MM.1S (cell line): ENCODE measurements at places on chromosomes 5 and 9.

DNA sequence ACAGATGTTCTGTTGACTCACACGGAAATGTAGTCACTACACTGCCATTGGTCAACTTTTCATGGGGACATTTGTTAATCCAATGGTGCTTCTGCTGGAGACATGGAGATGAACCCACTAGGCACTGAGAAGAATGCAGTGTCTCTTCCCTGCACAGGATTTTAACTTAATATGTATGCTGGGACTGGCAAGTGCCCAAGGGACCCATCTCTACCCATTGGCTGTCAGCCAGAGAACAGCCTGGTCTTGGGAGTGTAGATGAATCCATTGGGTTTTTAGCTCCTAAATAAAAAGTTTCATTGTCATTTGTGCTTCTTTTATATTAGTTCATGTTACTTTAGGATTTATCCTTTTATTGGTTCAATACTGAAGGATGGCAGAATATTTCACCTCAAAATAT lies 195.8 kb upstream of the CDH6 start:
- DNase-seq = no peak

DNA sequence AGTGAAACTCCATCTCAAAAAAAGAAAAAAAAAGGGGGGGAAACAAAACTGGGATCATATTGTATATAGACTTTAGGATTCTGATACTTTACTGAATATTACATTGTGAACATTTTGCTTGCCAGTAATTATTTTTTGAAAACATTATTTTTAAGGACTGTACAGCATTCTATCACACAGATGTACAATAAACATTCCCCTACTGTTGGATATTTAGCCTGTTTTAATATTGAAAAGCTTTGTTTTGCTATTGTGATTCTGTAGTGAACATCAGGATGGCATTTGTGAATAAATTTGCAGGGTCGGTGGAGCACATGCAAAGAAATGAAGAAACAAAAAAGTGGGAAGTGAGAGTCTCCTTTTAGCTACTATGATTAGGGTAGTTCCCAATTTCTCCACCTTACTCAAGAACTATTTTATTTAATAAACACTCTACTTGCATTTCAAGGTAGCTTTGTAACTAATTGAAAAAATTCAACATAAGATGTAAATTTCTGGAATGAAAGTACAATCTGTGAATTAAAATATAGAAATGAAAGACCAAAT lies 18.7 kb downstream of the RASGRF2 start:
- DNase-seq = no peak

DNA sequence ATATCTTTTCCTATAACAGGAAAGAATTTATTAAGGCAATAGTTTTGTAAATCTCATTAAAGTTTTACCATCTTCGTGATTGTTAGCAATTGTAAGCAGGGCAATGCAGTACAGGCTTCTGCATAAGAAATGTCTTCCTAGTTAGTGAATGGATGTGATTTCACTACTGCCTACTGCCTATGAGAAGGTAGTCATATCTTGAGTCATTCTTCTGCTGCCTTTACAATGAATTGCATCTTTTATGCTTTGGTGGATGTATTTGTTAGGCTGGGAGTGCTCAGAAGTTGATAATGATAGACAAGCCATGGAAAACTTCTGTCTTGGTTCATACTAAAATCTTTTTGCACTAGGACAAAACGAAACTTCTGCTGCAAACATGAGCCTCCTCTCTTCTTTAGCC lies 128.0 kb downstream of the ADAMTSL1 start:
- no peak for DNase-seq

DNA sequence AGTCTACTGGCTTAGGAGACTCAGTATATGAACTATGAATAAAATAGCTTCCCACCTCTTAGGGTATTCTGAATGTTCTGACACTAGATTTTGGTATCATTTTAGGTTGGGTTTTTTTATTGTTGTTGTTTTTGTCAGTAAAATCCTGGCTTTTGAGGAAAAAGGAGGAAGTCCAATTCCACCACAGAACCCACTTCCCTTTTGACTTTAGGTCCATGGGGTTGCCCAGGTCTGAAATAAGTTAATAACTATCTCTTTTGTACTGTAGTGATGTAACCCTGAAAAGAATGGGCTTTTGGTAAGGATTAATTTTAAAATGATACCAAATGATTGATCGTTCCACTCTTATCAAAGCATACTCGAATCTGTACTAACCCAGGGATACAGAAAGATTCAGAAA lies 29.1 kb upstream of the IL12B start:
- no peak for DNase-seq

GRCh38 chr5:871596-872298 lies 20.9 kb downstream of the BRD9 start:
- no peak for DNase-seq

GRCh38 chr9:134245179-134245578 lies 80.8 kb upstream of the RNU6ATAC start:
- no peak for DNase-seq

- no peak for DNase-seq
These were observed 63.5 kb downstream of the C9orf50 start for GRCh38 chr9:129557192-129558036.

DNA sequence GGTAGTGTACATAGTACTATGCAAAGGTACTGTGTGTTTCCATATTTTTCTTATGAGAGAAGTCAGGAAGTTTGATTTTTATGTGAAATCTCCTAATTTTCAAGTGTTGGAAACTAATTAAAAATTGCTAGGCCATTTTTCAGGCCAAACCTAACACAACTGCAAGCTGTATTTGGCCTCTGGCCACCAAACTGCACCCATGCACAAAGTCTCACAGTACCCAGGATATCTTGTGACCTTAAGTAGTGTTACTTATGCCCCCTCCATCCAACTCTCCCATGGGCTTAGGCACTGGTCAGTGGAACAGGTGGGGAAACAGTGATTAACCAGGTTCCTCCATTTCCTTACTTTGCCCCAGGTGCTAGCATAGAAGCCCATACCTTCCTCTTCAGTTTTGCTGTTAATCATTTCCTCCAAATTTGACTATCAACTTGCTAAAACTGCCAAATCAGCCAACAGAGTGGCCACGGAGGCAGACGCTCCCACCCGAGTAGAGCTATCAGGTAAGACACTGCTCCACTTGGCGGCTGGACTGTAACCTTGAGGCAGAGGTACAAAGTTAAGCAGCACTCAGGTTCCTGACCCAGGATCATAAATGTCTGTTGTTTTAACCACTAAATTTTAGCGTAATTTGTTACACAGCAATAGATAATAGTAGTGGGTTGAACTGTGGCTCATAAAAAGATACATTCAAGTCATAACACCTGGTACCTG lies 19.5 kb upstream of the KIF27 start:
- DNase-seq = no peak

- DNase-seq = no peak
These were observed 13.0 kb downstream of the CXXC5 start for GRCh38 chr5:139660923-139661814.

DNA sequence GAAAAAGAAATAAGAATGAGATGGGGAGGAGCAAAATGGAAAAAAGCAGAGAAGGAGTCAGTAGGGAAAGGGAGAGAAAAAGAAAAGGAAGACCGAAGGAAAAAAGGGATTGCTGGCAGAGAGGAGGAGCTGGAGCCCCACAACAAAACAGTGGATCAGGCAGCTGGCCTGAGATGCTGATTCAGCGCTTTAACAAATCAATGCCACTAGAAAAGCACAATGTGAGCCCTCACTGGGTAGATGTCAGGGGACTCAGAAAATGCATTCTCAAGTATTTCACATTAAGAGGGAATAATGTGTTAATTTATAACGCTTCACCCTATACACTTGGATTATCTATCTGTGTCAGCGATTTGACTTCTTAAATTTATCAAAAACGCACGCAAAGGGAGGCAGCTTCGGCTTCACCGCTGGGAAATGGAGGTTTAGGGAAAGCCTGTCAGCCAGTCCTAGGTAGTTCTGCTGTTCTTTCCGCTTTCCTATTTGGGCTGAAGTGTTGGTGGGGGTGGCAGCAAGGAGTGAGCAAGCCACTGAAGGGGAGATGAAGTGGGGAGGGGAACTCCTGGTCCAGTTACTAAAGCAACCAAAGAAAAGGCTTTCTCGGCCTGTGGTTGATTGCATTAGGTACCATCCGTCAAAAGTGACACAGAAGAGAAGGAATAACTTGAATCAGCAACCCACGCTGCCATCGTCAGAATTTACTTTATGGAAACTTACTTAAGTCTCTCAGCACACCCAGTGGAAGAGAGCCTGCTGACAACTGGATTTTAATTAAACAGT lies 161.6 kb downstream of the BNC2 start:
- DNase-seq = no peak

DNA sequence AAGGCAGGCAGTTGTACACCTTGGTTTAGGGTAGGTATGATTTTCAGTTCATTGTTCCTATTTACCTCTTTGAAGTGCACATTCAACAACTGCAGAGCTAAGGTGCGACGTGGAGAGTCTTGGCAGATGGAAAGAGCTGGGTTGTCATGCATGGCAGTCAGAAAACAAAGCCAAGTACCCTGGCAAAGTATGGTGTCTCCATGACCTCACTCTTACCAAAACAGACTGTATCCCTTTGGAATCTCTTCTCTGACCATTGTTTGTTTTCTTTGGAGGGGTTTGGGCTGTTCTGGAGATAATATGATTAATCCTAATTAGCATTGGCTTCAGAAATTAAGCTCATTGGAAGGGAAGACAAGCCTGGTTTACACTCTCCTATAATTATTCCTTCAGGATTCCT lies 665.7 kb downstream of the DNAH5 start:
- no peak for DNase-seq

DNA sequence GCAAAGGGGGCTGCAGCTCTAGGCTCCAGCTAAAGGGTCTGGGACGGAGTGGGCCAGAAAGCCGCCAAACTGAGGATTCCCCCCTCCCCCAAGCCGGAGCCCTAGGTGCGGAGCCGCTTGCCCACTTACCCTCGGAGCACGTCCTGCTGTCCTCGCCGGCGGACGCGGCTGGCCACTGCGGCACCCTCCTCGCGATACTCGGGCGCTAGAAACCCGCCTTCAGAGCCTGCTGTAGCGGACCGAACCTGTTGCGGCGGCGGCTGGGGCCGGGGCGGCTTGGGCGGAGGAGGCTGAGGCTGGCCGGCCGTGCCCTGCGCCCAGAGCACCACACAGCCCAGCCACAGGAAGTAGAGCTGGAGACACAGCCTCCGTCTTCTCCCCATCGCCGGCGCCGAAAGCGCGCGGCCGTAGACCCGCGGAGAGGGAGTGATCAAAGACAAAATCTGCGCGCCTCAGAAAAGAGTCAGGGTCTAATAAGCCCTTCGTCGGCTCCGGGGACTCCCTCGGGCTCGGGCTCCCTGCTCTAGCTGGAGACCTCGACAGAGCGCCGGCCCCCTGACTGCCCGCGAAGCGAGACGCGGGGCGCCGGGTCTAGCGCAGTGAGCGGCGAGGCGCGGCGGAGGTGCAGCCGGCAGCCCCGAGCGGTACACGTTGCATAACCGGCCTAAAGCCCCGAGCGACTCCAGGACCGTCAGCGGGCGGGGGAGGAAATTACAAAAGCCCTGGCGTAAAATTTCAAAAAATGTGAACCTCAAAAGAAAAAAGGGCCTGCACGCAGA lies 635 bp downstream of the FBN2 start:
- peak; percentile 58 for DNase-seq

GRCh38 chr5:167348980-167349379 lies 942.5 kb upstream of the WWC1 start:
- DNase-seq = no peak

GRCh38 chr5:67425514-67425913 lies 228.9 kb upstream of the CD180 start:
- no peak for DNase-seq

- no peak for DNase-seq
These were observed 2.7 kb downstream of the MRPL41 start for GRCh38 chr9:137554349-137554748.

DNA sequence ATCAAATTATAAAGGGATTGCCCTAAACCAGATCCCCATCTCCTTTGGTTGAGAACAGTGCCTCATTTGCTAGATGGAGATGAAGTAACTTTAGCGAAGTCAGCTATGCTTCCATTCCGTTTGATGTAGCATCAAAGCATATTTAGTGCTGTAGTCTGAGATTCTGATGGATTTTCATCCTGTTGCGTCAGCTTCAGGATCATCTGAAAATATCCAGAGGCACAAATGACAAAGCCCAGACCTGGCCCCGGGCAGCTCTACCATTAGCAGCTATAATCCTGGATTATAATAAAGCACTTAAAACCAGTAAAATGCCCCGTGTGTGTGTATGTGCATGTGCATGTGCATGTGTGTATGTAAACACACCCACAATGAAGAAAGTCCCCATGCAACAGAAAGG lies 44.7 kb downstream of the ERAP1 start:
- DNase-seq = no peak

GRCh38 chr5:103393101-103393754 lies 134.7 kb downstream of the MACIR start:
- peak; percentile 84 for DNase-seq

DNA sequence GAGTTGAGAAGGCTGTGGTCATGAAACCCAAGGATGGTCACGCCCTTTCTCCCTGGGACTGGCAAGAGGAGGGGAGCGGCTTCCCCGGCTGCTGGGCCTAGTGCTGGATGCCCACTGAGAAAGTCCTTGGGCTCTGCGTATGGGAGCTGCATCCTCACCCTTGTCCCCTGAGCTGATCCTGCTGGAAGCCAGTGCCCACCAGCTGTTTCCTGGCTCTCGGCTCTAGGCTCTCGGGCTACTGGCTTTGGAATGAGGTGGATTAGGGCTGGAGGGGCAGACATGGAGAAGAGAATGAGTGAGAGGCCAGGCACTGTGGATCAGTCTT lies 149.3 kb upstream of the PPP1R26 start:
- no peak for DNase-seq

DNA sequence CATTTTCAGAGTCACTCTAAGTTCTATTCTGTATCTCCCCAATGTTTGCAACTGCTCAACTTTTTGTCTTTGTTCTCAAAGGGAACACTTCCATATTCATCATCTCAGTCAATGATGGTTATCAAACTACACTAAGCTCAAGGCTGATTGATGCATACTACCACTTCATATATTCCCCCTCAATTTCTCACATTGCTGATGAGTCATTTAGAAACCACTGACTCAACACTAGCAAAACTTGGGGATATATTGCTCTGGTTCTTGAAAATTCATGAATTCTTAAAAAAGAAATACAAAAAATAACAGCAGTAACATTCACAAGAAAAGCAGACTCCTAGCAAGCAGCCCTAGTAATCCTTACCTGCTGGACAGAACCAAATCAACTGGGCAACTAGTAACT lies 52.2 kb downstream of the ABHD17B start:
- peak; percentile 21 for DNase-seq

- DNase-seq = no peak
These were observed 447.8 kb downstream of the PLK2 start for GRCh38 chr5:58012102-58012501.

GRCh38 chr9:110142868-110143481 lies 65.0 kb downstream of the C9orf152 start:
- DNase-seq = peak; percentile 71

DNA sequence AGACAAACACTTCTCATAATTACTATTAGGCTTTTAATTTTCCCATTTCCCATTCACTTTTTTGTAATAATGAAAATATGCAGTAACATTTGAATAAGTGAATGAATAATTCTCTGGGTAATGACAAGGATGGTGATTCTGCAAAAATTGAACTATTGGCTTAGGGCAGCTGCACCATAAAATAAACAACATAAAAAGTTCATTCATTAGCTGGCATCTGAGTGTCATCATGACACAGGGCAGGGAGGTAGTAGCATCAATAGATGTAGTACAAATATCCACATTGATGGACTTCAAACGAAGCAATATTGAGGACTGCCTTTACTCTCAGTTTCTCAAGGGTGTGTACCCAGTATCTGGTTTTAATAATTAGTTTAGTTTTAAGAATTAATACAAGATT lies 4.9 kb downstream of the MEGF10 start:
- DNase-seq = no peak
